Effector CD8-positive, alpha-beta T cell (primary cell): ENCODE measurements at places on chromosomes 2 and 18.

DNA sequence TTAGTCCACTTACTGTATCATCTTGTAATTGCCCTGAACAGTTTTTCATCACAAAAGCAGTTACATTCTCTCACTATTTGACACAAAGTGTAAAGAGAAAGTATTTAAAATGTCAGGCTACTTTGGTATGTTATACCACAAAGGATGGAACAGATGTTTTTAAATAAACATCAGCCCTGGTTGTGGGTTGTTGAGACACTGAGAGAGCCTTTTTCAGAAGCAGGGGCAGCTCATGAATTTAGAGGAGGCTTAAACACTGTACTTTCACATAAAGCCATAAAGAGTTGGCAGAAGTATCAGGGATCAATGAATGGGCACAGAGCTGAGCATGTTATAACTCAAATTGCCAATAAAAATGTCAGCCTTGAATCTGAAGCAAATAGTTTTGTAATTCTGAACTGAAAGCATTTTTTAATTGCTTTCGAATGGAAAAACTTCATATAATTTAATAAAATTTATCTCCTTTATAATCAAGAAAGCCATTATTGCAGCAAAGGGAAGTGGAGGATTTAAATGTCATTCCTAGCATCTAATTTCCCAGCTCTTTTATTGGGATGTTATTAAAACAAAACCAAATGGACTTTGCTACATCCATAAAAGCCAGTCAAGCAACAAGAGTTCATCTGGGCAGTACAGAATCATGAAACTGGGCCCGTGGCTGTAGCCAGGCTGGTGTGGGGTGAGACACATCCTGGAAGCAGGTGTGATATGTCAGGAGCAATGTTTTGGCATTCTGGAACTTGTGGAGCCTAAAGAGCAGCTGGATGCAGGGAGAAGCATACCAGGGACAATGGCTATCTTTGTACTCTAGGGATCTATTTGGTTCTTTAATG, 95.1 kb upstream of the NT5C1B start:
- no peak for DNase-seq

- no peak for DNase-seq
These were observed 108.7 kb downstream of the FEZ2 start for GRCh38 chr2:36489281-36489680.

- no peak for DNase-seq
These were observed 15.4 kb upstream of the DGKD start for GRCh38 chr2:233338812-233339368.

DNA sequence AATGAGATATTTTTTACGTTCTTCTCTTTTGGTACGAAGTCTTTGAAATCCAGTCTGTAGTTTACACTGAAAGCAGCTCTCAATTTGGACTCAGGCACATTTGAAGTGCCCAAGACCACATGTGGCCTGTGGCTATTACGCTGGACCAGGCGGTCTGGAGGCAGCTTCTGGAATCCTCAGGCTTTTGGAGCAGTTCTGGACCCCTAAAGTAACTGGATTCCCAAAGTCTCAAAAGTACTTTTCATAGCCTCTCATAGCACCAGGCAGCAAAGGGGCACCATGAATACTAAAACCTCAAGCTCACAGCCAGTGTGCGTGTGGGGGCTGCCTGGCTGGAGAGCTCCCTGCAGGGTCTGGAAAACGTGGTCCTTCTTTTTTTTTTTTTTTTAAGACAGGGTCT, 119.0 kb downstream of the SMAD7 start:
- no peak for DNase-seq

GRCh38 chr2:44498551-44498950, 136.8 kb downstream of the CAMKMT start:
- DNase-seq: no peak

DNA sequence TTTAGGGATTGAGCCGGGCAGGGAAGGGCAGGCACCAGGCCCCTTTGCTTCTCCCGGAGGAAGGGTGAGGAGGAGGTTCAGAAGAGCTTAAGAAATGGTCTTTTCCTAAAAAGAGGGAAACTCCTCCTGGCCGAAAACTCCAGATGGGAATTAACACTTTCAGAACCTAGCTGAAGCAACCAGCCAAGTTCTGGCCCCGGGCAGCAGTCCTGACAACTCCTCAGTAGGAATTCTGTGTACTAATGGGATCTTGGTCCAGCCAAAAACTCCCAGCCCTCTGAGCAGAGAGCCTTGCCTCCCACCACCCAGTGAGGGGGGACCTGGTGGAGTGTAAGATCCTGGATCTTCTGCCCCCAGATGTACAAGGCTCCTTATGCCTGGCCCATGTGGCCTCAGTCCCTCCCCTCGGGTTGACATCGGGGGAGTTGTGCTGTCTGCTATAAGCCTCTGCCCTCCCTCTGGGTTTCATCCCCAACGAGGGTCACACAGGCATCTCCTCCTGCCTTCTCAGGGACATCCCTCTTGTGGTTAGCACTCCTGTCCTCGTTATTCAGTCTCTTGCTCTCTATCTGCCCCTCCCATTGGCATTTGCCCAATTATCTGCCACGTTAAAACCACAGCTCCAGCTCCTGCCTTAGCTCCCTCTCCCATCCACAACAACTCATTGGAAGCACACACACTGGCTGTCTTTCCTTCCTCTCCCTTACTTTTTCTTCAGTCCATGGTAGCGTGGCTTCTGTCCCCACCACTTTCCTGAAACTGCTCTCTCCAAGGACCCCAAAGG, 184.6 kb downstream of the CYP26B1 start:
- no peak for DNase-seq

- no peak for DNase-seq
These were observed 283.3 kb upstream of the VWC2L start for GRCh38 chr2:214127571-214127970.

DNA sequence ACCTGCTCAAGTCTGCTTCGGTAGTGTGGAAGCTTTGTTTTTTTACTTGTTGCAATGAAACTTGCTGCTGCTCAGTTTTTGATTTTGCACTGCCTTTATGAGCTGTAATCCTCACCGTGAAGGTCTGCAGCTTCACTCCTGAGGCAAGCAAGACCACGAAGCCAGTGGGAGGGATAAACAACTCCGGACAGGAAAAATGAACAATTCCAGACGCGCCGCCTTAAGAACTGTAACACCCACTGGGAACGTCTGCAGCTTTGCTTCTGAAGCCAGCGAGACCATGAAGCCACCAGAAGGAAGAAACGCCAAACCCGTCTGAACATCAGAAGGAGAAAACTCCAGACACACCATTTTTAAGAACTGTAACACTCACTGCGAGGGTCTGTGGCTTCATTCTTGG, 245.7 kb upstream of the REG3G start:
- no peak for DNase-seq
